Activated T-cell treated with anti-CD3 and anti-CD28 coated beads for 1 hour (primary cell): ENCODE measurements at places on chromosomes 1 and 21.
A peak's percentile ranks its signal among the peaks of the same experiment; 100 is the strongest.

DNA sequence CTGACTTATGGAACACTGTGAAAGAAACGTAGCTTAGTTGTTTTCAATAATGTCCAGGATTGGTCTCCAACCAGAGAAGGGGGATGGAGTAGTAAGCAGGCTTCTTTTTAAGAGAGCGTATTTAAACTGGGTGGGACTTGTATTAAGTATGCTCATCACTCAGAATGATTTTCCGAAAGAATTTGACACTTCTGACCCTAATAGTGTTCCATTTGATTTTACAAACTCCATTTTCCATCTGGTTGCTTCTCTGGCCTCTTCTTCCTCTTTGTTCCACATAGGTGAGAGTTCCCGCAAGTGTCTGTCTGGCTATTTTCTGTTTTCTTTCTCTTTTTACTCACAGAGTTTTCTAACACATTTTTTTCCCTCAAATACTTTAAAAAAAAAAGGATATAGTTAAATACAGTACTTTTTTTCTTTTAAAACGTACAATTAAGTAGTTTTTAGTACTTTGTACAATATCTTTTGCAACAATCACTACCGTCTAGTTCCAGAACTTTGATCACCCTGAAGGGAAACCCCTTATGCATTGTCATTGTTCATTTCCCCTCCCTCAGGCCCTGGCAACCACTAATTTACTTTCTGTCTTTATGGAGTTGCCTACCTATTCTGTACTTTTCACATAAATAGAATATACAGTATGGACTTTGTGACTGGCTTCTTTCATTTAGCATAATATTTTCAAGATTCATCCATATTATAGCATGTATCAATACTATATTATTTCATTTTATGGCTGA is 67.0 kb downstream of the RASAL2 start:
- no peak for DNase-seq

- DNase-seq, result no peak
Observed at GRCh38 chr1:67942274-67942673, 108.2 kb downstream of the DIRAS3 start.

DNA sequence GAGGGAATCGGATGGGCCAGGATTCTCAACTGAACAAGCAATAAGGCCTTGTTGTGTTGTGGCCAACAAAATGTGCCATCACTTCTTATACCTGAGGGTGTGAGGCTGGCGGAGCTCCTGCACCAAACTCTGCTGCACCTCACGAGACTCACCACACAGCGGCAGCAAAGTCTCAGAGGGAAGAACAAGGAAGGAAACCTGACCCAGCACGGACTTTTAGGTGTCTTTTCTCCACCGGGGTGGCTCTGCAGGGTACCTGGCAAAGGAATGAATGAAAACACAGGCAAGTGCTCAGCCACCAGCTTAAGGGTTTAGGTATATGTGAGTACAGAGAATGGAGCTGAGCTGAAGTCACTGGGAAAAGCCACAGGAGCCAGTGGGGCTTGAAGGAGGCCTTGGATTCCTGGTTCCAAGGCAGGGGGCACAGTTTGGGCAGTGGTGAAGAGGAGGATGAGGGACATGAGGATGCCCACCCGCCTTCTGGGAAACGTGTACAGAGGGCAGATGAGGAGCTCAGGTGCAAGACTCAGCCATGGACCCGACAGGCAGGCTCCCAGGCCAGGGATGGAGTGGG is 31.1 kb upstream of the HSD3B1 start:
- no peak for DNase-seq

GRCh38 chr1:179167418-179167777 is 62.1 kb downstream of the ABL2 start:
- DNase-seq, result no peak

GRCh38 chr1:47978486-47978885 is 18.7 kb downstream of the TRABD2B start:
- no peak for DNase-seq

- no peak for DNase-seq
Observed at GRCh38 chr1:180906511-180906910, 6.2 kb upstream of the KIAA1614 start.

GRCh38 chr21:35548904-35549615 is 500.0 kb upstream of the RUNX1 start:
- no peak for DNase-seq

GRCh38 chr1:208100906-208101305 is 143.3 kb downstream of the PLXNA2 start:
- DNase-seq, result no peak

- DNase-seq, result no peak
Observed at GRCh38 chr1:54126271-54126815, 26.5 kb downstream of the CDCP2 start.

- no peak for DNase-seq
Observed at GRCh38 chr21:26067836-26068594, 102.6 kb downstream of the APP start.

DNA sequence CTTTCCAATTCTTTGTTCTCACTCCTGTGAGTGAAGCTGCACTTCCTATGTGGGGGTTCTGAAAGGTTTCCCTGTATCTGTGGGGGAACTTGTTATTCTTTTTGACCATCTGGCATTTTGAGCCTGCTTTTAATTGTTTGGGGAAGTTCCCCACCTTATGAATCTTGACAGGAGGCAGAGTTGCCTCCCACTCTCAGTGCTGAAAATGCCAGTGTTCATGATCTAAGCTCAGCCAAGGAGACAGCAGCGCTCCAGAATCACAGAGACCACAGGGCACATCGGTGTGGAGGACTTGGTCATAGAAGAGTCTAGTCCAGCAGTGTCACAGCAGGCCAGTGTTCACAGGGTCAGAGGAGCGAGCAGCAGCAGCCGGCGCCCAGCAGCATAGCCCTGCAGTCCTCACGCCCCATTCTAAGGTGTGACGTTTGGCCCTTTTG is 63.8 kb upstream of the PRDX6 start:
- no peak for DNase-seq

- DNase-seq, result no peak
Observed at GRCh38 chr1:48944811-48945210, 168.1 kb upstream of the BEND5 start.

GRCh38 chr1:46206399-46206798 is 3.3 kb downstream of the LURAP1 start:
- DNase-seq, result no peak

DNA sequence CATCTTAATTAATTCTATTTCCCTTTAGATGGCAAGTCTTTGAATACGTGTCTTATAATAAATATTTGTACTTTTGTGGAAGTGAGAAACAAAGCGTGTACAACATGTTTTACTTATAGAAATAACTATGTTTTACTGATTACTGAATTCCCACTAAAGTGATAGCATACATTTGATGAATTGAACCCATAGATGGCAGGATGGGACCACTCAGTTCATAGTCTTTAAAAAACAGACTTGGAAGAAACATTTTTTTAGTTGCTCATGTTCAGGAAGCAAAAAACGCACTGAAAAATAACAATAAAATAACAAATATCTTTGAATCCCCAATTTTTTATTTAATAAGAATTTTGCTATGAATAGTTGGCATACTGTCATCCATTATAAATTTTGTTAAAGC is 507.1 kb upstream of the ZRANB2 start:
- DNase-seq, result no peak

- no peak for DNase-seq
Observed at GRCh38 chr1:201537891-201538611, 876 bp upstream of the NAV1 start.

DNA sequence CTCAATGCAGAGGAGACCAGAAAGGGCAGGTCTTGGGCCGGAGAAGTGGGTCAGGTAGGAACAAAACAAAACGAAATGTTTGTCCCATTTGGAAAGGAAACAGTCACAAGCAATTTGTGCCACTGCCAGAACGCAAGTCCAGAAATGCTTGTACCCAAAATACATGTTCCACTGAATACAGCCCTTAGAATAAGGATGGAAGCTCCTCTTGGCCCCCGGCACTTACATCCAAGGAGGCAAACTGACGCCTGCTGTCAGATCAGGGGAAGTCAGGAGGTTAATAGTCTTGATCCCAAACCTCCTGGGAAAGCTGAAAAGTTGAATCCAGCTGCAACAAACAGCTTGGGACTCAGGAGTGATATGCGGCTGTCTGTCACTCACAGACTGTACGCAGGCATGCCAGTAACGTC is 75.9 kb upstream of the GALNT2 start:
- DNase-seq, result no peak

- no peak for DNase-seq
Observed at GRCh38 chr1:101285922-101286570, 49.2 kb downstream of the S1PR1 start.

GRCh38 chr1:181149326-181150125 is 61.0 kb downstream of the IER5 start:
- peak; percentile 45 for DNase-seq
